ENCODE measurements at places on chromosomes 3 and 15.

DNA sequence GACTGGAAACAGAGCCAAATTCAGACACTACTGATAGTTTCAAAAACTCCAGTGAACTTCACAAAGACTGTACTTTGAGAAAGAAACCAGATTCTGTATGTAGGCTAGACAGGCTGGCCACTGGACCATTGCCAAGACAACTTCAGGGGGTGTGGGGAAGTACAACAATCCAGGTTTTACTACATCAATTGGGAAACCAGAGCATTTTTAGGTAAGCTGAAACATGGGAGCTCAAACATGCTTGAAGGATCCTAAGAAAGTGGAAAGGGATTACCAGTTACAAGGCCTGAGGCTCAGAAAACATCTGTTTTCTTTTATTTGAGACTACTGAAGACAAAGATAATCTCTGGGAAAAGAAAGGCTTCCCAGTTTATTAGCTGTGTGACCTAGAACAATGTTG, 26.9 kb upstream of the ZNF280D start:
- DNase-seq, result no peak

DNA sequence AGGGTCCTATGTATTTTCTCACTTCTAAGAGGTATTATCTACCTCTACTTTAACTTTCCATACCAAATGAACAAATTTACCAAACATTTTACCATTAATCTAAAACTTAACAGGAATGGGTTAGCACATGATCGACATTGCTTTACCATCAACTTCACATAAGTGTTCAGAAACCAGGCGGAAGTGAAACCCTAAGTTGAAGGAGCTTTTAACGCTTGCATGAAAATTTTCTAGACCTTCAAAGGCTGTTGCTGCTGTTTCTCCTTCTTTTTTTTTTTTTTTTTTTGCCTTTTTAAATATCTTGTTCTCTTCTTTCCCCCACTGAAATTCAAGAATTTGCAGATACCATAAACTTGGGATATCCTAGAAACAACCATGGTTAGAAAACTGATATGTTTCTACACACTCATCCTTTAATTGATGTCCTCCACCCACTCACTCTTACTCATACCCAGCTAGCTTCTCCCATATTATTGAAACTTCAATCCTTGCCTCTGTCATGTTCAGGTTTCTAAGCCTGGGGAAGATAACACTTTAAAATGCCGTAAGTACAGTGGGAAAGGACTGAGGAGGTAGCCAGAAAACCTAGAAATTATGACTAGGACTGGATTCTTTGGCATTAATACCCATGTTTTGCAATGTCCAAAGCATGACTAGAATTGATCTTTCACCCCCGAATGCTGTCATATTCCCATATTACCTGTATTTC, 24.7 kb downstream of the MYO5A start:
- peak; percentile 62 for DNase-seq

DNA sequence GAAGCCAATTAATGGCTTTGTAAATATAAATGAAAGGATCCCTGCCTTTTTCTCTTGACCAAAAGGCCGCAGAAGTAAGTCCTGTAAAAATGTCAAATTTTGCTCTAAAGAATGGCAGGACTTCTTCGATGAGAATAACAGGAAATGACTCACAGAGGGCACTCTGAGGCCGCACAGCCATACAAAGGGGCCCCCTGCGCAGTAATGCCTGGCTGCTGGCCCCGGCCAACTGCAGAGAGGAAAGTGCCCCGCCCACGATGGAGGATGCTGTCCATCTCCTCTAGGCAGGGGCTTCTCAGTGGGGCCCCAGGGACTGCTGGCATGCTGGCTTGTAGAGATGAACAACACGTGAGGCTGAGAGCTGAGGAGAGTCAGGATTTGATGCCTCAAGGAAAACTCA, 18.1 kb upstream of the SCN10A start:
- no peak for DNase-seq

DNA sequence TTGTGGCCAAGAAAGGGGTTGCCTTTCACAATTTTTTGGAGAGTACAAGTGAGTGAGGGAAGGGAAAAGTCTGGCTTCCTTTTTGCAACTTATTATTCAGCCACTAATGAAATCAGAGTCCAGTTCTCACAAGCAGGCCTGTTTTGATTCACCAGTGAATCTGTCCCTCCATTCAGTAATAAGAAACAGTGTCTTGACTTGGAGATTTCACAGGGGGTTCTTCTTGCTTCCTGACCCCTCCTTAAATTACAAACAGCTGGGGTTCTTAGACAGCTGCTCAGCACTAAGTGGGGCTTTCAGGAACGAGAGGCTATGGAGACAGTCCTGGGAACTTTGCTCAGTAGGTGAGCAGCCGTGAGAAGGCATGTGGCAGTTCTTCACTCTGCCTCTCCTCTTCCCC, 24.5 kb downstream of the SEMA3G start:
- no peak for DNase-seq

DNA sequence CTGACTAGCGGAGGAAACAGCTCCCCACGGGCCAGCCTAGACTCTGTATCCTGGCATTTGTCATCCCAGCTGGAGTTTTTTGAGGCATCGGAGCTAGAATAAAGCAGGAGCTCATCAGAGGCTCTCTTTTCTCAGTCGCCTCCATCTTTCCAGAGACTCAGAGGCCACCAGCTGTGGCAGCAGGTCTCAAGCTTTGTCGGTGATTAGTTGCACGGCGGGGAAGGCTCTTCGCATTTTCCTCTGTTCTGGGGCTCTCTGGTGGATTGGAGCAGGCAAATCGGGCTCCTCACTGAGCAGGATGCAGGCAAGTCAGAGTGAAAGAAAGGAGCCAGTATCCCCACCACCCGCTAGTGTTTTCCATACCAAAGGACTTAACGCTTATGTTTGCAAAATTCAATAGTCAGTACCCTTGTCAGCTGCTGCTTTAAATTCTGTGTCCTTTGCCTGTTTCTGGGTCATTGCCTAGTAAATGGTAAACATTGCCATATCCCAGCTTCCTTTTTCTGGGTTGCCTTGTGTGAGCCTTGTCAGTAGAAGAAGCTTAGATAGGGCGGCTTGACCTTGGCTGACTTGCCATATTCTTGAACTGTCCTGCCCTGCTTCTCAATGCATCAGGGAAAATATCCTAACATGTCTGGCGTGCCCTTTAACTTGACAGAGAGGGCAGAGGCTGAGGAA, 127.1 kb downstream of the PTPRG start:
- no peak for DNase-seq

- DNase-seq, result no peak
Observed at GRCh38 chr3:59425371-59425770, 375.5 kb upstream of the CFAP20DC start.

DNA sequence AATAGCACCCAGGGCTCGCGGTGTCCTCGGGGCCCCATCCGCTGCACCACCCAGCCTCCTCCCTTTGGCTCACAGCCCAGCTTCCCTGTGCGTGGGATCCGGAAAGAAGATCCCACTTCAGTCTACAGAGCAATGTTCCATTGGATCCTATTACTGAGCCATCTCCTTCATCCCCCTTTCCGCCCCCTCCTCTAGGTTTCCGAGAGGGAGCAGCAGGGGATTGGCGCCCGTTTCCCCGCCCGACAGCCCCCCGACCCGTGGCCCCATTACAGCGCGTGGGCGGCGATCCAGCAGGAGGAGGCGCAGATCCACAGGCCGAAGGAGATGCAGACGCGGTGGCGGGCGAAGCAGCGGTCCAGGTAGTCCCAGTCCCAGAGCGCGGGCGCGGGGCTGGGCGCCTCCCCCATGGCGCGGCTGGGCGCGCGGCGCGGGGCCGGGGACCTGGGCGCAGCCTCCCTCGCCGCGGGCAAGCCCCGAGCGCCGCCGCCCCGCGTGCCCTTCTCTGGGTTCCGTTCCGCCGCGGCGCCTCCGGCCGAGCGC, 340 bp downstream of the TMEM44 start:
- DNase-seq, result no peak

GRCh38 chr3:54899273-54899672, 28.6 kb downstream of the LRTM1 start:
- DNase-seq, result no peak
